ENCODE measurements at places on chromosomes 5 and 9. TPM values are rescaled to one million over a fixed set of nuclear protein-coding genes. Genes with fewer than 3 reads are reported as not detected.

DNA sequence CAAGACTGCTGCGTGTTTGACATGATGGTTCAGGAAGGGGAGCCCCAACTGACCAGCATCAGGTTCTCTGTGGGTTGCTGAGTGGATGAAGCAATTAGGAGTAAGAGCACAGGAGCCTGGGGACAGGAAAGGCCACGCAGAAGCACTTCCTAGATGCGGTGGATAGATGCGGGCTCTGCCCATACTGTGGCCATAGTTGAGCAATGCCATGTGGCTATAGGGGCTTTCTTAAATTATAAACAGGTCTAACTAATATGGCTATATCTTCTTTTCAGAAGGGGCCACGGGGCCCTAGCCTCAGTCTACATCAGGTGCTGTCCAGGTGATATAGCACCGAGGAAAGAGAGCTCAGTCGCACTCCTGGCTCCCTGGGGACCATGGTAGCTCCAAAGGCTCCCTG is 198.6 kb downstream of the GADD45G start:
- no peaks in the 10 kb centered on the region for H3K4me1 ChIP-seq
- no peak overlapping the region for H3K4me3 ChIP-seq
- no peaks in the 10 kb centered on the region for H3K27me3 ChIP-seq

- H3K27ac ChIP-seq = no peak overlapping the region
- no peaks in the 10 kb centered on the region for H3K4me1 ChIP-seq
- DNase-seq = no peak
- H3K36me3 ChIP-seq = no peaks in the 10 kb centered on the region
These were observed 20.6 kb upstream of the NR5A1 start for GRCh38 chr9:124527781-124528180.

DNA sequence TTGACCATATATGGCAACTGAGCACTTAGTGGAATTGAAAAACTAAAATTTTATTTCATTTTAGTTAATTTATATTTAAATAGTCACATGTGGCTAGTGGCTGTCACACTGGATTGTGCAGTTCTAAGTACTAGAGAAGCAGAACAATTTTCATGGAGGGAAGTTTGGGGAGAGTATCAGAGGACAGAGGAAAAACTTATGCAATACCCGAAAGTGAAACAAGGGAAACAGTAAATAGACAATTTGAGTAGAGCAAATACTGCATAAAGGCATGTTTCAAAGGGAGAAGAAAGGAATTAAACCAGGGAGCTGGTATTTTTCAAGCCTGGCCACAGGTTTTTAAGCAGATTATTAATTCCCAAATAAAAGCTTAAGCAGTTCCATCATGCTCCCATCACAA is 590.5 kb upstream of the RORB start:
- H3K4me1 ChIP-seq = no peaks in the 10 kb centered on the region
- H3K4me3 ChIP-seq = no peak overlapping the region
- DNase-seq = no peak
- H3K27me3 ChIP-seq = no peaks in the 10 kb centered on the region

GRCh38 chr9:87892956-87893355 is 10.3 kb downstream of the SPATA31E1 start:
- no peaks in the 10 kb centered on the region for H3K36me3 ChIP-seq
- H3K27ac ChIP-seq = no peak overlapping the region
- H3K27me3 ChIP-seq = peaks cover 3% of the 10 kb centered on the region
- H3K4me1 ChIP-seq = no peaks in the 10 kb centered on the region
- no peak overlapping the region for H3K4me3 ChIP-seq

Gene PCDHGA12
- total RNA-seq = 1.3 TPM

Measured in activated B cell treated with CpG ODN at 0.5 μM for 24 hours (primary cell).